ENCODE measurements at places on chromosomes 7 and 10. TPM values are rescaled to one million over a fixed set of nuclear protein-coding genes. Genes with fewer than 3 reads are reported as not detected.

Gene PRF1
- total RNA-seq, result not detected

Gene OPN1SW
- total RNA-seq, result not detected

Gene AKR1C4
- not detected for total RNA-seq

Gene SHTN1
- total RNA-seq, result 3.1 TPM

Gene PRXL2A
- 24.5 TPM for total RNA-seq

Gene COL28A1
- not detected for total RNA-seq

Gene LIPJ
- total RNA-seq, result not detected

Gene FGFR2
- 18.8 TPM for total RNA-seq

Gene FFAR4
- not detected for total RNA-seq

Gene TMEM120A
- 34.7 TPM for total RNA-seq

Gene SOSTDC1
- total RNA-seq, result not detected

GRCh38 chr7:150799741-150800580 is at the start of gene TMEM176B:
Gene TMEM176B (minus strand): TSS chr7:150800364. CDS start chr7:150796569, 3,795 bp downstream.
- DNase-seq, result no peak

DNA sequence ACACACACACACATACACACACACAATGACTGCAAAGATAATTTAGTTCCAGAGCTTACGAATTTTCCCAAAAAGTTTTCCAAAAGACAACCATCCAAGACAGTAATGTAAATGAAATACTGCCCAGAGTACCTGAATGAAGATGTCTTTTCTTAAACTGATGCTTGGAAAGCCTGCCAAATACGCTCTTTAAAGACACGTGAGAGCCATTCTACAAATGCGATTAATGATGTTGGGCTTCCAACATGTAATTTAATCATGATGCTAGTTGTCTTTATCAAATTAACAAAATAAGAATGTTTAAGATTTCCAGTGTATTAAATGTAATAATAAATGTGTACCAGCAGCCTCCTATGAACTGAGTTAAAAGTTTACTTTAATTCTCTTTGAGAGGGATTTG is 11.1 kb downstream of the ERCC6 start:
- no peak for DNase-seq

GRCh38 chr10:11886851-11887250 is 63.7 kb downstream of the PROSER2 start:
- peak; percentile 62 for DNase-seq

- peak; percentile 89 for DNase-seq
Measured at GRCh38 chr10:100522107-100522801, 2.6 kb upstream of the SEC31B start.

DNA sequence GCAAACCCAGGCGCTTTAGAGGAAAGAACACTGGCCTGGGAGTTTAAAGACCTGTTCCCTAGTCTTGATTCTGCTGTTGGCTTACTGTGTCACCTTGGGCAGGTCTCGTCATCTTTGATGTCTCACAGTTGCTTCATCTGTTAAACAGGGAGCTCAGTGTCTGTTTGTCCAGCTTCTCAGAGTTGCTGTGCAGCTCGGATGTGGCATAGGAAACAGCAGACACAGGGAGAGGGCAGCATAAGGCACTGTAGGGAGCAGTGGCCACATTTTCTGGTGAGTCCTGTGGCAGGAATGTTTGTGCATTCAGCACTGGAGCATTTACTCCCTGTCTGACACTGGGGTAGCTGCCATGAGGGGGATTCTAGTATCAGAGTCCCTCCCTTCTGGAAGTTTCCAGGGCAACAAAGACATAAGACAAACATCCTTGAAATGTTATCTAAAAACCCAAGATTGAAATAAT is 2.0 kb downstream of the REPIN1 start:
- DNase-seq, result no peak

DNA sequence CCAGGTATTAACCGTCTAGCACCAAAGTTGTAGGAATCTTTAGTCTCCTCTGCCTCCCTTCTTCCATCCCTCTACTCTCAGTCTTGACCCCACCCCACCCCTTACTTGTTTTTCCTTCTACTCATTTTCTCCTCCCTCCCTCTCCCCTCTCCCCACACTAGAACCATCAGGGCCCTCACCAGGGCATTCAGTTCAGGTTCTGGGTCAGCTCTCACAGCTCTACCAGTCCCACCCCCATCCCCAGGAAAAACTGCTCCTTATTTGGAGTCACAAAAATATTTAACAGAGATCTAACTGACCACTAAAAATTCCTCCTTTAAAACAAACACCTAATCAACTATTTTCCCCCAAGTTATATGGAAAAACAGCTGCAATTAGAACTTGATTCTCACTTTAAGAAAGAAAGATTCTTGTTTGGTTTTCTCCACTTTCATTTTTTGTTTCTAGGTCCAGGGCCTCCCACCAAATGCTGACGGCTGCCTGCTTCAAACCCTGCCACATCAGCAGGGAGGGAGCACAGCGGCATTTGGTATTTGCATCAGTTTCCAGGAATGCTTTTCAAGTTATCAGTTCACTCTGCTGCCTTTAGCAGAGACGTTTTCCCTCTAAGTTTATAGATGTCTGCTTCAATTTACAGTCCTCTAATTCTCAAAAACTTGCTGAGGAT is 2.8 kb upstream of the COL1A2 start:
- no peak for DNase-seq

GRCh38 chr7:8639668-8640067 is 206.3 kb downstream of the NXPH1 start:
- DNase-seq, result no peak

- no peak for DNase-seq
Measured at GRCh38 chr7:18498341-18498740, 2.8 kb downstream of the HDAC9 start.

DNA sequence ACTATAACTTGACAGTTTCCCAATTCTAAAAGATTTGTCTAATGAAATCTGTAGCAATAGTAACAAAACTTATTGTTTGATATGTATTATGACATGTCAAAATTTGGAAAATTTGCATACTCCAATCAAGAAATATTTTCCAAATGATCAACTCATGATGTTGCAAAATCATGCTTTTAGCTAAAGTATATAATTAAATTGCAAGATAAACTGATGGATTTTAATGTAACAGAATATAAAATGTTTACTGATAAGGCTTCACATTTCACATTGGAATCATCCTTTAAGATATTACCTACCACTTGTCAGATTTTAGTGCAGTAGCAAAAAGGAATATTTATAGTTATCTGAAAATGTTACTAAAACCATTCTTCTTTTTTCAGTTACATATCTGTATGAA is 421.9 kb upstream of the SEMA3D start:
- DNase-seq, result no peak

DNA sequence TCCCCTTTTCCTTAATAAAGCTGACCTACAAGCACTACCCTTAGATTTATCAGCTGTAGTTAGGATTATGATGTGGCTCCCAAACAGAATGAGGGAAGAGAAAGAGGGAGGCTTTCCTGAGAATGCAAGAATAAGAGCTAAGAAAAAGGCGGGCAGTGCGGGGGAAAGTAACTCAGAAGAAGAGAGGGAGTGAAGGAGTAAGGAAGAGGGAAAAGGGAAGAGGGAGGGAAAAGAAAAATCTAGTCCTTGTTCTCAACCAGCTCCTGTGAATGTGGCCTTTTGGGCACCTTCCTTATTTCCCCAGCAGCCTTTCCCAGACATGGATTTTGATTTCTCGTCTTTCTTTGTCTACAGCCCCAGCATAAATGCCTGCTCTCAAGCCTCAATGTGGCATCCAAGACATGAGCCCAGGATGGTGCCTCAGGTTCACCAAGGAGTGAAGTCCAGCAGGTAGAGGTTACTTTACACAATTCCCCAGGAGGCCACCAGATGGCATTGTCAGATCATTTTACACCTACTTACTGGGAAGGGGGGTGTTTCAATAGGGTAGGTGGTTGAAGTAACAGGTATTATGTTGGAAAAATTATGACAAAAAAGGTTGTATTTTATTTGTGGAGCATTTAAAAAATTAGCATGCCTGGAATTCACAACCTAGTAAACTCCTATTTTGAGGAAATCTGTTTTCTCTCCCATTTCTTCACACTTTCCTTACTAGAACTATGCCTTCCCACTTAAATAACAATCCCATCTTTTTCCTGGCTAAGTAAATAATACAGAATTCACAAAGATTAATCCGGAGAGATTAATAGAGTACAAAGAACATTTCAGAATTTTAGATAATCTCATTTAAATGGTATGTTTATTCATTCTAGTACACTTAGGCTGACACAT is 106.5 kb downstream of the HTR7 start:
- peak; percentile 62 for DNase-seq

DNA sequence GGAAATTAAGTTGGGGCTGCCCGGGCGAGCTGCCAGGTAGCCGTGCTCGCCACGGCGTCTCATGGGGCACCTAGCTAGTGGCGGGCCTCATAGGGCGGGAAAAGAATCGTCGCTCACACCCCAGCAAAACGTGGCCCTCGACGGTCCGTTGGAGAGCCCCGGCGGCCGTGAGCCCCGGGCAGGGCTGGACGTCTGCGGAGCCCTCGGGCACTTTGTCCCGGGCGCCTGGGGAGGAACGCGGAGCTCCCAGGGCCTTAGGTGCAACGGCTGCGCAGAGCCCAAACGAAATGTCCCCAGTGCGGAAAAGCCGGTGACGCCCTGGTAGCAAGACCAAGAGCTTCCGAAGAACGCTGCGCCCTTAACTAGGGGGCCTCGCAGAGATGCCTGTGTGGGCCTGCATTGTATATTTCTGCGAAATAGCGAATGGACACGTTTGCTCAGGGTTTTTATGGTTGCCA is 866 bp upstream of the SFMBT2 start:
- DNase-seq, result no peak

DNA sequence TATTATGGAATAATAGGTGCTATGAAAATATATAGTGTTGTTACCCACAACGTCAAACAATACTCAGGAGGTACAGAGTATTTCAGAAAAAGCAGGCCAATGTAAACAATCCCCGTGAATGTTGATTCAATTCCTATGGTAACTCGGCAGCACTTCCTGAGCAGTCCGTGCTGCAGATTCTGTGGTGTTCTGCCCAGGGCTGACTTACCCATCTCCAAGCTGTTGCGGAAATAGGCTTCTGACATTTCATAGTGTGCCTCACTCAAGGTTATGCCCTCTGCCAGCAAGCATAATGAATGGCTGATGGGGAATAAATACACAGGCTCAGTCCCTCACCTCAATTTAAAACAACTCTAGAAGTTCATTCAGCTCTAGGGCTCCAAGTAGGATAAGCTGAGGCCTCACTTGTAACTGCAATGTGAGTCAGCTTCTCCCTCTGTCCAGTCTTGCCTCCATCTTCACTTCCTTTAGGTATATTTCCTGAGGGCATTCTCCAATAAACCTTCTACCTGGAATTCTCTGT is 177.6 kb downstream of the GNAI1 start:
- peak; percentile 94 for DNase-seq

GRCh38 chr10:112448888-112449287 is 1.9 kb downstream of the VTI1A start:
- DNase-seq, result no peak

DNA sequence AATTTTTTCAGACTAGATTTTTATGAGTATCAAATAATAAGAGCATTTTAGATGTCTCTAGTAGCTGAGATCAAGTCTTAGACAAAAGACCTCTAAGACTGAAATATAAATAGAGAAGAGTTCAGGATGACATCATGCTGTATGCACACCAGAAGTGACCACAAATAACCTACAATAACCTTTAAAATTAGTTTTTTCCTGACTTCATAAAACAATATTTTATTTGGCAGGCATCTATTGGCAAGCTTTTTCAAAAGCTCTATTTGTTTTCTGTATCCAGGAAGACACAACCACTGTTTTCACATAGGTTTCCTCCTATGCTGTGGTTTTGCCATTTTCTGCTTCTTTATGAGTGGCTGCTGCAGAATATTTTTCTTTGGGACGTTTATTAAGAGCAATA is 359.1 kb downstream of the CRPPA start:
- DNase-seq, result no peak

DNA sequence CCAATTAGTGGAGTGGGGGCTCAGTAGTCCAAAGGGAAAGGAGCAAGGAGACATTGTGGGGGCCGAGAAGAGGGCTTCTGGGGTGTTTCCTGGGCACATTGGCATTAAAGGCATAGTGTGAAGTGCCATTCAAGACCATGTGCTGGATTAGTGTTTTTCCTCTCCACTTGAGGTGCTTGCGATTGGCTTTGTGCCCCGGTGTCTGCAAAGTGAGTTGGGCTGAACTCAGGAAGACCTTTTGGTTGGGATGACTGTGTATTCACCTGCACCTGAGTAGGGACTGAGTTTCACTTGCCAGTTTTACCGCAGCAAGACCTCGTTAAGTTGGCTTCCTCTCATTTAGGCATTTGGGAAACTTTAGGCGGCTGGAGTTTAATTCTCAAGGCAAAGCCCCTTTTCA is 73.0 kb downstream of the TCF7L2 start:
- no peak for DNase-seq
